Stimulated activated CD8-positive, alpha-beta memory T cell treated with anti-CD3 and anti-CD28 coated beads, Interleukin-2, amount 100 ng/mL, for 1 hour (primary cell): ENCODE measurements at places on chromosomes 6 and 20.
A peak's percentile ranks its signal among the peaks of the same experiment; 100 is the strongest.

- no peak for DNase-seq
Measured at GRCh38 chr6:39312912-39313525, 1.2 kb downstream of the KCNK17 start.

DNA sequence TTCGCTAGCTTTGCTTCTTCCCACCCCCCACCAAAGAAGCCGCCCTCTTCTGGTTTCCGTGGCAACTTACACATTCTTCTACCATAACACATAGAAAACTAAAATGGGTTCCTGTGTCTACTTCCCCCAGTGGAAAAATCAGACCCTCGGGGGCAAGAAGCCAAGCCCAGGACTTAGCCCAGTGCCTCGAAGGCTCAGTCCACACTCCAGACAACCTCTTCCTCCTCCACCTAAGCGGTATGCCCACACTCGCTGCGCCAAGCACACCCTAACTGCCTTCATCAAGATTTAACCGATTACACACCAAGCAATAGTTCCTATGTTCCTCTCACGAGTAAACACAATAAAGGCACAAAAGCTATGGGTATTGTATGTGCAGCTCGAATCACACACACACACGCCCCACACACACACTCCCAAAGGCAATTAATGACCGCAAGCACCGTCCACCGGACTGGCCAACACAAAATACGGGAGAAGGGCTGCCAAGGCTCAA is 537 bp downstream of the PPIL4 start:
- DNase-seq = peak; percentile 7

DNA sequence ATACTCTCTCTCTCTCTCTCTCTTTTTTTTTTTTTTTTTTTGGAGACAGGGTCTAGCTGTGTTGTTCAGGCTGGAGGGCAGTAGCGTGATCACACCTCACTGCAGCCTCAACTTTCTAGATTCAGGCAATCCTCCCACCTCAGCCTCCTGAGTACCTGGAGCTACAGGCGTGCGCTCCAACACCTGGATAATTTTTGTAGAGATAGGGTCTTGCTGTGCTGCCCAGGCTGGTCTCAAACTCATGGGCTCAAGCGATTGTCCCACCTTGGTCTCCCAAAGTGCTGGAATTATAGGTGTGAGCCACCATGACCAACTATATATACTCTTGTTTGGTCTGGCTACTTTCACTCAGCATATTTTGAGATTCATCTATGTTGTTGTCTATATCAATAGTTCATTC is 154.9 kb downstream of the ZFAND3 start:
- no peak for DNase-seq

DNA sequence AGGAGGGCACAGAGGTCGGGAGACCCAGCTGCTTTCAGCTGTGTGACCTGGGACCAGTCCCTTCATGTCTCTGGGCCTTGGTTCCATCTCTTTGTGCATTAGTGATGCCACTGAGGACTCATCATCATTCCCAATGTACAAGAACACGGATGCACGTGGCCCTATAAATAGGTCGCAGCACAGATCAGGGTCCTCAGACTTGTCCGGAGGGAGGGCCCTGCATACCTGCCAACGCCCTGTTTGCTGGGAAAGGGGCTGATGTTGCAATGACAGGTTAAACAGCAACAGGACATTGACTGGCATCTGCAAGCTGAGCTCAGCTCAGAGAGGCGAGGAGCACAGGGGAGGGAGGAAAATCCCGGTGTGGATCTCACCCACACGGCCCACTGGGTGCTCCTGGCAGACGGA is 21.8 kb downstream of the TGM2 start:
- no peak for DNase-seq

DNA sequence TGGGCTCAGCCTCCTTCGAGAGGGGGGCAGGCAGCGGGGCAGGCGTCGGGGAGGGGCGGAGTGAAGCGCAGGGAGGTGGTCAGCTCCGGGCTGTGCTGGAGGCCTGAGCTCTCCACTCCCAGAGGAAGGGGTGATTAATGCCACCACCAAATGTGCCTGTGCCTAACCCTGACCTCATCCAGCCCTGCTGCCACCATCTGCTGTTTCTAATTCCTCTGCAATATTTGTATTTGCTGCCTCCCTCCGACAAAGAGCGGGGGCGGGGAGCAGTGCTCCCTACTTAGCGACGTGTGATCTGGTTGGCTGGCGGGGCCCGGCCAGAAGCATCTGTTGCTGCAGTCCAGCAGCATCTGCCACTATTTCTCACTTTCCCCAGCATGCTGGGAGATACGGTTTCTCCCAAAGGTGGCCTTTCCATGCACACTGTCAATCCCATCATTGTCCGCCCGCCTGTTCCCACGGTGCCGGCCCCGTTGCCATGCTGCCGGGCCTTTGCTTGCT is 47.0 kb downstream of the DLL1 start:
- no peak for DNase-seq

GRCh38 chr20:32365564-32365963 is 7.4 kb downstream of the ASXL1 start:
- no peak for DNase-seq

GRCh38 chr6:7615611-7616383 is 25.8 kb downstream of the SNRNP48 start:
- DNase-seq = no peak

GRCh38 chr6:84877515-84878210 is 113.3 kb upstream of the TBX18 start:
- no peak for DNase-seq

- no peak for DNase-seq
Measured at GRCh38 chr6:116434056-116434725, 27.0 kb upstream of the CALHM6 start.

- no peak for DNase-seq
Measured at GRCh38 chr6:38813041-38813823, 98.1 kb downstream of the DNAH8 start.

DNA sequence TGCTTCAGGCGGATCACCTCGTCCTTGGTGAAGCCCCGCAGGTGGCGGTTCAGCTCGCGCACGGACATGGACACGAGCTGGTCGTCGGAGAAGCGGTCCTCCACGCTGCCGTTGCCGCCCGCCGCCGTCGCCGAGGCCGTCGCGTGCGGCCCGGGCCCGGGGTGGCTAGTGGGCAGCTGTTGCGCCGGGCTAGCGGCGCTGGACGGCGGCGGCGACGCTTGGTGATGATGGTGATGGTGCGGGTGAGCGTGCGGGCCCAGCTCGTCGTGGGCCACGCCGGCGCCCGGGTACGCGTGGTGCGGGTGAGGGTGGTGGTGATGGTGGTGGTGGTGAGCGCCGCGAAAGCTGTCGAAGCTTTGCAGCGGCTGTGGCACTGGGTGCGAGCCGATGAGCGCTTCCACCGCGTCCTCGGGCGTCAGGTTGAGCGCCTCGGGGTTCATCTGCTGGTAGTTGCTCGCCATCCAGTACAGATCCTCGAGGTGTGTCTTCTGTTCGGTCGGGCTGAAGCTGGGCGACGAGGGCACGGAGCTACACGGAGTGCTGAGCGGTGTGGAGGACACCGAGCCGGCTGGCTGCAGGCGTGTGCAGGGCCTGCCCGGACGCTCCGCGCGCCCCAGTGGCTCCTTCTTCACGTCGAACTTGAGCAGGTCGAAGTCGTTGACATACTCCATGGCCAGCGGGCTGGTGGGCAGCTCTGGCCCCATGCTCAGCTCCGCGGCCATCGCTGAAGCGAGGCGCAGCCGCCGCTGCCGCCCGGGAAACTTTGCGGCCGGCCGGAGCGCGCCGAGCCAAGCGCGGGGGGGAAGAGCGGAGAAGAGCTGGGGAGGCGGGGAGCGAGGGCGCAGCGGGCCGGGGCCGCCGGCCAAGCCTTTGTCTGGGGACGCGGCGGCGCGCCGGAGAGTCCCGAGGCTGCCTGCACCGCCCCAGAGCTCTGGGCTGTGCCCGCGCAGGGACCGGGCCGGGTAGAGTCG is 622 bp downstream of the MAFB start:
- DNase-seq = no peak

DNA sequence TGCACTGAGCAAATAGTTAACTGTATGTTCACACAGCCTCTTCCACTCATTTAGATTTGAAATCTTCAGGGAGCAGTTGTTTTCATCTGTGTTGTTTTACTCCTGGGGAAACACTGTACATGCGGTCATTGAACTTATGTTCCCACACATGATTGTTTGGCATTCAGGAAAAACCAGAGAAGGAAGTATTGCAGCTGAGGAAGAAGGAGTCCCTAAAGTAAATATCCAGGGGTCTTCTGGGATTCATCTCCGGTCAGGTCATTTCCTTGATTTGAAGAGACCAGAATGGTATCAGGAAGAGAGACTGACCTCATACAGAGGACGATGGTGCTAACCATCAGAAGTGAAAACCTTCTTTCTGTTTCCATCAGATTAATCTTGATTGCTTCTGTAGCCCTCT is 52.5 kb downstream of the DCBLD1 start:
- no peak for DNase-seq

DNA sequence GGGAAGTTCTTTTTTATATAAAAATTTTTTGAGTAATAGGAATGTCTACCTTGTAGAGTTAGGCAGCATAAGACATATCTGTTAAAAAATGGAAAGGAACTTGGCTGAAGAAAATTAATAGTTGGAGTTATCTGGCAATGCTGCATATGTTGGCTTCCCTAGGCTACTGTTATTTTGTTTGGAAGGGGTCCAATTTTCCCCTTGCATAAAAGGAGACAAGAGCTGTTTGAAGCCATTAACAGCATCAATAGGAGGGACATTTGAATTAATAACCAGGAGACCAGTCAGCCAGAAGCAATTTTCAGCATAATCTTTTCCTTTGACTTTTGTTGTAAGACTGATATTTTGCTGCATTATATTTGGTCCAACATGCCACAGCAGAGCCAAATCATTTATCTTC is 80.9 kb upstream of the TAB2 start:
- DNase-seq = no peak

DNA sequence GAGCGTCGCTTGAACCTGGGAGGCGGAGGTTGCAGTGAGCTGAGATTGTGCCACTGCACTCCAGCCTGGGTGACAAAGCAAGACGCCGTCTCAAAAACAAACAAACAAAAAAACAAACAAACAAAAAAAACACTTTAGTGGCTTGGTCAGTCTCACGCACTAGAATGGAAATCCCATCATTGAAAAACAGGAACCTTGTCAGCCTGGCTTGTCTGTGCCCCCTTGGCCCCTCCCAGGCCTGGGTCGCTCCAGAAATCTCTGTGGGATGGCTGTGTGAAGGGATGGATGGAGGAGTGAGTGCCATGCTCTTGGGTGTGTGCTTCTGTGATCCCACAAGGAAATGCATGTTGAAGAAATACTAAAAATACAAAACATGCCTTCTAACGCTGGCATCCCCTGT is 20.9 kb upstream of the NAA20 start:
- DNase-seq = no peak

- no peak for DNase-seq
Measured at GRCh38 chr6:157240059-157240959, 83.0 kb downstream of the TMEM242 start.

GRCh38 chr20:32501709-32502108 is 83.4 kb downstream of the NOL4L start:
- DNase-seq = no peak

DNA sequence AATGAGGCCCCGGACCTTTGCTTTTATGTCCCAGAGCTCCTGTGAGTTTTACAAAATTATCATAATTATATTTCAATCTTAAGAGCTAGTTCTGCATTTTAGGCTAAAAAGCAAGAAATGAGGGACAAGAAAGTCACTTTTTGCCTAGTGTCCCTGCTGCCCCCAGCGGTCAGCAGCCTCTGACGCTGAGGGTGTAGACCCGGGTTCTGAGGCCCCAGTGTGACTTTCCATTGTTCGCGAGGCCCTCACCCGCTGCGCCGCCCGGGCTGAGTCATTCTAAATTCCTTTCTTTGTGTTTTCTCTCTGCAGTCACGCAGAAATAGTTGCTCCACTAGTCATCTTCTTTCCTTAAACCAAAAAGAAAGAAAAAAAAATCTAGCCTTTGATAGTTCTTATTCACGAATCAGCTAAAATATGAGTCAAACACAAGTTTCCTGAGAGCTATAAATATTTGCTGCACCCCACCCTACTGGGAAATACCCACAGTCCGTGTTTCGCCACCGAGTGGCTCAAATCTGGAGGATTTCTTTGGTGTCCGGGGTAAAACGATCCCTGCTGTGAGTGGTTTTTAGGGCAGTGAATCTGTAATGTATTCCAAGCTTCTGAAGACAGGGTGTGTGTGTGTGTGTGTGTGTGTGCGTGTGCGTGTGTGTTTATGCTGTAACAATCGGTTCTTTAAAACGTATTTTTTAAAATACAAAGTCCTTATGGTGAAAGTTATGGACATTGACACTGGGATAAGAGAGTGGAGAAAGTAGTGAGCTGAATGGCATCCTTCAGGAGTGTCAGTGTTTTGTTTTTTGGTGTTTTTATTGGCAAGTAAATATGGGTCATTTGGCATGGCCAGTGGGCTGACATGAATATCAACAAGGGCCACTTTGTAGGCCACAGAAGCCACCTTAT is 59.7 kb upstream of the EEF1A1 start:
- DNase-seq = peak; percentile 44

GRCh38 chr6:27672113-27672799 is 199.4 kb upstream of the ZNF184 start:
- no peak for DNase-seq

- no peak for DNase-seq
Measured at GRCh38 chr20:17611540-17612286, 41.8 kb downstream of the DSTN start.

DNA sequence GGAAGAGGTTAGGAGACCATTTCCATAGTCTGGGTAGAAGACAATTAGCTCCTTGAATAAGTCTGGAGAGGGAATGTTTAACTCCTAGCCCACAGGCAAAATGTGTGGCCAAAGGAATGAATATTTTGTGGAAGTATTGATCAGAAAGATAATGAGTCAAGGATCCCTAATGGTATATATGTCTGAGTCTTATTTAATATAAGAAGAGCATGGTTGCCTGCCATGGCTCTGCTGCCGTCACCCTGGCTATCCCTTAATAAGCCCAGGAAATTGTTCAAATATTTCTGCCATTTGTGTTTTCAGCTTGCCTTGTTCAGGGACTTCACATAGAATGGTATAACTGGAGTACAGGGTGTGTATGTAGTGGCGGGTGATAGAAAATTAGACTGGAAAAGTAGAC is 18.1 kb upstream of the CALHM6 start:
- no peak for DNase-seq

DNA sequence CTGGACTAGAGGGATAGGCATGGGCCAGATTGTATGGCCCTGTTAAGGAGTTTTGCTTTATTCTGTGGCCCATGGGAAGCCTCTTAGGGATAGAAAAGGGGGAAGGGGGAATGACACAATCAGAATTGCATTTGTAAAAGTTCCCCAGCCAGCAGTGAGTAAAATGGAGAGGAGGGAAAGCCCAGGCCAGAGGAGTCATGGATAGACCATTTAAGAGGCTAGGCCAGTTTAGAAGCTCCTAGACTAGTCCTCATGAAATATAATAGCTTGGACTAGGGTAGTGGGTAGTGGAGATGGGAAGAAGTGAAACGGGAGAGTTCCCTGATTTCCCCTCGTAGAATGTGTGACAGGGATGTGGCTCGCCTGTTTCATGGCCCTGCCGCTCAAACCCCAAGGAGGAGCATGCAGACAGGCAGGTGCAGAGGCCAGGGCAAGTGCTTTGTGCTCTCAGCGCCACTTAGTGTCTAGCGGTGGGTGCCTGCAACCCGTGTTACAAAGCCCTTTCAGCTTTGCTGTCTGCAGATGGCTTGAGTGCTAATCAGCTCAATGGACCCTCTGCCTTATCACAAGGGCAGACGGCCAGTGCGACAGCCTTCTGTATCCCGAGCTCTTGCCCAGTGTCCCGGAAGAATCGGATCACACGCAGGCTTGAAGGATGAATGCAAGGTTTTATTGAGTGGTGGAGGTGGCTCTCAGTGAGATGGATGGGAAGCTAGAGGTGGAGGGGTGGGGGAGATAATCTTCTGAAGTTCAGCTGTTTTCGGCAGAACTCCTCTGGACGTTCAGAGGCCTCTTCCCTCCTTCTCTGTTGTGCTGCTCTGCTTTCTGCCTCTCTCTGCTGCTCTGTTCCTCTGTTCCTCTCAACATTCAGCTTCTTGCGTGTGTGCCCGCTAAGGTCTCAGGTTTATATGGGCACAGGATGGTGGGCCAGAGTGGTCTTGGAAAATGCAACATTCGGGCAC is 141.1 kb downstream of the CEP57L1 start:
- no peak for DNase-seq
